ENCODE measurements at places on chromosomes 7 and 10.

- DNase-seq, result no peak
Observed at GRCh38 chr10:93608421-93608820, 3.9 kb upstream of the PDE6C start.

DNA sequence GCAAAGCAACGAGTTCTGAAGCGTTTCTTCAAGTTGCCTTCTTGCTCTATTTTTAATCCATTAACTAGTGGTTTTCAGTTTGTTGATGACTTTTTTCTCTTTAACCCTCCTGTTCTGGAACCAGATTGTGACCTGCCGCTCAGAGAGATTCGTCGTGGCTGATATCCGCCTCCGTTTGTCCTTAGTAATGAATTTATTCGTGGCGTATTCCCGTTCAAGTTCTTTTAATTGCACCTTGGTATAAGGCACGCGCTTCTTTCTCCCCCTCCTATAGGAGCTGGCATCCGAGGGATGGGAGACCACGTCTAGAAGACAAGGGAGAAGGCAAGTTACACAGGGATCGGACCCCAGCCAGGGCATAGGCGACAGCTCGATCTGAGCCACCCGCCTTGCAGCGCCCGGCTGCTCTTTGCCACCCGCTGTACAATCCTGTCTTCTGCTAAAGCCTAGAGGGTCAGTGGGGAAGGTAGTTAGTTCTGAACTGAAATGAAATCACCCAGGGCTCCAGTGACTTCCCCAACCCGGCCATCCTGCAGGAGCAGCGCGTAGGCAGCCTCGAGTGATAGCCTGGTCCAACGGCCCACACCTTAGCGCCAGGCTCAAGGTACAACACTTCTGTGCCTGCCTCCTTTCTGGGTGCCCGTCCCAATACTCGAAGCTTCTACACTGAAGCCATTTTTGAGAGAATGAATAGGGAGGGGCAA, 1.6 kb downstream of the HOXA13 start:
- no peak for DNase-seq

DNA sequence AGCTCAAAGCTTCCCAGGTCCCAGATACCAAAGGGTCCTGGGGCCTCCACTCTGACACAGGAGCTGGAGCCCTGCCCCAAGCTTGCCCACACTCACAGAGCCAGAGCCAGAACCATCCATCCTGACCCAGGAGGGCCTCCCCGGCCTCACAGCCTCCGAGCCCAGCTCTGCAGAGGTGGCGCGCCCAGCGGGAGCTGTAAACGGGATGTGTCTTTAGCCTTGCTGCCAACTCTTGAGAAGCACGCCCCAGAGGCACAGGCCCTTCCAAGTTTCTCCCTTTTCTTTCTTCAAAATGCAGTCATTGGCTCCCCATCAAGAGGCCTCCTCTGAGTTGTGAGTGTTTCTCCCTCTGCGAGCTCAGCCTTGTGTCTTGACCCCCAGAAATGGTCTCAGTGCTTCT, 75.0 kb downstream of the PDGFA start:
- DNase-seq, result peak; percentile 40

DNA sequence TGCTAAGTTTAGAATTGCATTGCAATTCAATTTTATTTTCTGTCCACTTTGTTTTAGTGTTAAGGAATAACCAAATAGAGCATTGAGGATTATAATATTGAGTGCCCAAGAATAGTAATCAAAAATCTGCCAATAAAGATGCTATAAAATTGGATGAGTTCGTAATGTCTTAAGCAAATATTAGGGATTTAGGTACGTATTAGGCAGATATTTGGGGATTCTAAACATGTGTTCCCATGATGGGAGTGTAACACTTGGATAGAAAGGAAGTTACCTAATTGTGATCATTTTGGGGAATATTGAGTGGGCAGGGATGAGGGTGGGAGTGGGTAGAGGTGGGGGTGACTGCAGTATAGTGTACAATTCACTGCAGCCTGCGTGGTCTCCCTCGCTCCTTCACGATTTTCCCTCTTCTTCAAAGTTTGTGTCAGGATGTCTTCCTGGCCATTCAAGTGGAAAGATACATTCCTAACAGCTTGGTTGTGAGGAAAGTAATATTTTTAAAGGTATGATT, 1.3 kb upstream of the PRKG1 start:
- DNase-seq, result no peak

DNA sequence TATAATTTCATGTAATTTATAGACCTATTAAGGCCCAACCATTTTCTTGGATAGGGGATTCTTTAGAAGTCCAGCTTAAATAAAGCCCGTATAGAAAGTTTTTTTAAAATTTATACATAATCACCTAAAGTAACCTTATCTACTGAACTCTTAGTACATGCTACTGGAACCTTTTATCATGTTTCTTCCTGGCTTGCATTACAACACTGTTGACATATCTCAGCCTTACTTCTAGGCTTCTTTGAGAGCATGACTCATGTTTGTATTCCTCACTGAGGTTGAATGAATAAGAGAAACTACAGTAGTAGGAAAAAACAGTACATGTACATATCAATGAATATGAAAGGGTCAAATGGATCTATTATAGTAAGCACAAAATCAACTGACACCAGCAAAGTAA, 8.2 kb upstream of the MAGI2 start:
- no peak for DNase-seq

- DNase-seq, result no peak
Observed at GRCh38 chr7:130909161-130909836, 175.3 kb upstream of the KLF14 start.

DNA sequence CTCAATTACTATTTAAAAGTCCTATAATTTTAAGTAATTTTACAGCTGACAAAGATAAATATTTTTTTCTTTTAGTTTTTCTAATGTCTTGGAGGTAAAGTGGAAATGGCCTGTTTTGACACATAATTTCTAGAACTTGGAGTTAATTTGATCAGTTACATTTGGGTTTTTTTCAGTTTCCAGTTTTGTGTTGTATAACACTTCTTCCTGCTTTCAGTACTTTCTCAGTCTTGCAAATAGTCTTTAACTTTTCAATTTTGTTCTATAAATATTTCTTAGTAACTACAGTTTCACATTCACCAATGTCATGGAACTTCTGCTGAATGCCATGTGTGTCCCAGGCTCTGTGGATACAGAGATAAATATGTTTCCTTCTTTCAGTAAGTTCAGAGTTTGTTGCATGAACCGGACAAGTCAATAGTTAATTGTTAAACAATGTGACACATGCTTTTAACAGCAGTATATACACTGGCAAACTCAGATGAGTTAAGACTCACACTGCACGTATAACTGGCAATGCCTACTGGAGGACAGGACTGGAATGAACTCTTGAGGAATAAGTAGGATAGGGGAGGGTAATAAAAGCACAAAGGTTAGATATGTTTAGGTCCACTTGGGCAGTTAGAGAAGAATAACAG, 4.6 kb downstream of the SHOC2 start:
- DNase-seq, result no peak

DNA sequence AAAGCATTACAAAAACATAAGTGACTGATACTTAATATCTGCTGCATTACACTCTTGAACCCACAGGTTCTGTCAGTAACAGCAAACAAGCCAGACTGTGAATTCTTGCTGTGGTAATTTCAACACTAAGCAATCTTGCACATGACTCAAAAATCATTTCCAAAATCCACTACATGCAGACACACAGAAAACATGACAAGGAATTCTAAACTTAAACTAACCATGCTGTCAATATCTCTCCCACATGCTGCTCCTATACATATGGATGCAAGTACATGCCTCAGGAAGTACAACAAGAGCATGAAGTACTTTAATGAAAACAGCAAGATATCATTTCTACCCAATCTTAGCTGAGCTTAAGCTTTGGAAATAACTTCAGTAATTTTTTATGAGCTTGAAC, 890.2 kb upstream of the KCND2 start:
- DNase-seq, result no peak

DNA sequence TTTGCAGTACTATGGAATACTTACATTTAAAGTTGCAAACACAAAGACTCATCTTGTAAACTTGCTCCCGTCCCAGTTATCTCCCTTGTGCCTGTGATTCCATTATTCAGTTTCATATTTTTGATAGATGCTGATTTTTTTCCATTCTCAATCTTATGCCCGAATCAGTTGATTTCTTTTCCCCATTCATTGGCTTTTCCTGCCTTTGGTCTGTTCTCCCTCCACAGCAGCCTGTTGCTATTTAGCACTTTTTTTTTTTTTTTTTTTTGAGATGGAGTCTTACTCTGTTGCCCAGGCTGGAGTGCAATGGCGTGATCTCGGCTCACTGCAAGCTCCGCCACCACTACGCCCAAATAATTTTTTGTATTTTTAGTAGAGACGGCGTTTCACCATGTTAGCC, 78.0 kb downstream of the ABCC2 start:
- DNase-seq, result no peak

- peak; percentile 4 for DNase-seq
Observed at GRCh38 chr10:67666416-67667034, 29.5 kb downstream of the CTNNA3 start.

DNA sequence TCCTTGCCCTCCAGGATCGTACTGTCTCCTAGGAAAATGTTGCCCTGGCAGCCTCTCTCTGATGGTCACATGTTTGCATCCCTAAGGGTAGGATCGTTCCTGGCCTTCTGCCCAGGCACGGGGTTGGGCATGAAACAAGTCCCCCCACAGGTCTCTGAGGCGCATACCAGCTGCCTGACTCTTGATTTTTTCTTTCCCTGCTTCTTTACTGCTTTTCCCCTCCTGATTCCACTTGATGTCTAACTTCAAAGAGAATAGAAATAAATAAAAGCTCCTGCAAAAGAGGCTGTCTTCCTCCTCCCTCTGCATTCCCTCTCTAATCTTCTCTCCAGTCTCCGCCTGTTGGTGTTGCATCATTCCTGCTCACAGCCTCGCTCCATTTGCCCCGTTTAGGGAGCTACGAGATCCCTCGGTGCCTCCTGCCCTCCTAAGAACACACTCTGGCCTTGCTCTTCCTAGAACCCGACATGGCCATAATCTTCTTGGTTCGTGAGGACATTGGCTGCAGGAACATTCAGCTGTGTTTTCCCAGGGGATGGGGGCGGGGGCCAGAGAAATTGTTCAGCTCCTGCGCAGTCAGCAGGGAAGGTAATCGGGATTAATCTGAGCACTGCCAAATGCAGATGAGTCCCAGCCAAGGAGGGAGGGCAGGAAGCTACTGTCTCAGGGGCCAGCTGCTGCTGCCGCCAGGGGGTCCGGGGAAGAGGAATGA, 26.0 kb downstream of the LEP start:
- DNase-seq, result peak; percentile 53

GRCh38 chr7:47697543-47697942, 115.6 kb upstream of the TNS3 start:
- no peak for DNase-seq

DNA sequence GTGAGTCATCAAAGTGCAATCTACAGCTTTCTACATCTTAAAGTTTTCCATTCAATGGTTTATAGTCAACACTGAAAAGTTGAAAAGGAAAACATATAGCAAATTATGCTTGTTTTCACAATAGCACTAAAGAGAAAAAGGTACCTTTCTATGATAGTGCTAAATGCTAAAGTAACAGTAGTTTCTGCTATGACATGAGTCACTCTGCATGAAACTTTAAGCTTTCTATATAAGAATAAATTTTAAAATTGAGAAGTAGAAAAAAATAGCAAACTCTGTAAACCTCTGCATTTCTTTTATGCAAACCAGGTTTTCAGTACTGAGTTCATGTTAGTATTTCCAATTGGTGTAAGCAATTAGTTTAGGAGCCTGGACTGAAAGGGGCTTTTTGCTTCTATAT, 31.2 kb upstream of the TMEM168 start:
- no peak for DNase-seq
